Cerebellar nuclear complex (tissue), 1 donor: ENCODE measurements at places on chromosomes 3 and 15.

DNA sequence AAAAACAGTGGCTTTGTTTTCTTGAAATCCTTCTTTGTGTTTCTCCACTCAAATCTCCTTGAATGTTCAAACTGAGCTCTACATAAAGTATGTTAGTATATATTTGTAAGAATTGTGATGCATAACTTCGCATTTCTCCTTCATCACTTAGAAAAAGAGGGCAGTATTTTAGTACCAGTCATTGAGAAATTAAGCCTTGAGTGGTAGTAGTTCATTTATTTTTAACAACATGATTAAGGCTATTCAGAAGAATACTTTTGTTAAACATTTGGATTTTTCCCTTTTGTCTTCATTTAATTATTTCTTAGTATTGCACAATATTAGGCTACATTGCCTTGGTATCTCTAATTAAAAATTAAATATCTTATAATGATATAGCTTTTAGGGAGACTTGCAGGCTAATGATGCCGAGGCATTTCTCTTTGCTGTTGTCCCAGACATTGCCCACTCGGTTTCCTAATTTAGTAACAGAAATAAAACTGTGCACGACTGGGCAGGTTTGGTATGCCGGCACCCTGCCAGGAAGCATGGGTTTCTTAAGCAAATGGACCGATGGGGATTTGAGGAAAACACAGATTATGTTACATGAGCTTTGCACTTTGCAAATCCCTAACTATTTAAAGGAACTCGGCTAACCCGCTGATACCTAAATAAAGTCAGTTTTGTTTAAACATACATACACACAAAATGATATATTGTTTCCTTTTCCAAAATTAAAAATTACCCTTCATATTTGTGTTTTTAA is 54.7 kb downstream of the LRRC28 start:
- DNase-seq: no peak

GRCh38 chr3:126417981-126418530 is 23.3 kb downstream of the CFAP100 start:
- DNase-seq: no peak

DNA sequence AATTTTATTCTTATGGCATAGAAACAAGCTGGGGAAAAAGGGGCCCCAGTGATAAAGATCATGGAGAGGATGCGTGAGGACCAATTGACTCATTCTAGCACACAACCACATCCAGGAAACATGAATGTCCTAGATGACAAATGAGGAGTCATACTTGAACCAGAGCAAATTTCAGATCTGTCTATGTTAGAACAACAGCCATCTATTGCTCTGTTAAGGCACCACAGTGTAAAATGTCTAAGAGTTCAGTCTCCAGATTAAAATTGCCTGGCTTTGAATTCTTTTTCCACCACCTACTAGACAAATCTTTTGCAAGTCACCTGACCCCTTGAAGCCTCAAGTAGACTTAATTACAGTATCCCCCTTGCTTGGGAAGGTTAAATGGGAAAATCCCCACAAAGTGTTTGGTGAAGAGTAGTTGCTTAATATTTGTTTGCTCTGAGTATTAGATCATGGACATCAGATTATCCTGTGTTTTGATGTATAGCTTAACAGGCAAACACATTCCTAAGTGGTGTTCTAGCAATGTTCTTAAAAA is 258.7 kb upstream of the TGFBR2 start:
- no peak for DNase-seq

DNA sequence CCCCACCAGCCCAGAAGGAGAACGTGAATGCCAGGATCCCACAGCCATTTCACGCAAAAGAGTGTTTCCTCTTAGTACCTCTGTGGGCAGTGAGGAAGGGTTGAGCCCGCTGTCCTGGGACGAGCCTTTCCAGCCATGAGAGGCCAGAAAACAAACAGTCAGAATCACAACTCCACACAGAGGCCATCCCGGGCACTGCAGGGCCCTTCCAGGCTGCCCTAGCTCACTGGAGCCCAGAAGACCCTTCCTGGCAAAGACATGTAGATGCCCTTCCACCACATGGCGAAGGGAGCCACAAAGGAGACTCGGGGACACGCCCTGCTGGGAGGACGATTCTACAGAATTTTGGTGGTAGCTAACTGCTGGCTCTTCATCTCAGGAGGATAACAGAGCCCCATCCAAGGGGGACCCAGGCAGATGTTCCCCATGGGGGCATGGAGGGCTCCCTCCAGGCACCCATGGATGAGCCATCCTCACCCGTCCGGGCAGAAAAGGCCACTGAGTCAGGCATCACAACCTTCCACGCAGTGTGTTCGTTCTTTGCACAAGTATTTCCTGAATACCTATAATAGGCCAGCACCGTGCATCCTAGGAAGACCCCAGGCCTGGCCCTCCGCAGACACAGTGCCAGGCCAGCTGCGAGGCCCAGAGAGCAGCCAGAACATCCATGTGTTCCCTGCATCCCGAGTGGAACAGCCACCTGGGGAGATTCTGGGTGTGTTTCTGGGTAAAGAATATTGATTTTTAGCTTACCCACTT is 47.2 kb downstream of the SLC12A8 start:
- no peak for DNase-seq

GRCh38 chr3:129045675-129046036 is 14.9 kb upstream of the GP9 start:
- no peak for DNase-seq

DNA sequence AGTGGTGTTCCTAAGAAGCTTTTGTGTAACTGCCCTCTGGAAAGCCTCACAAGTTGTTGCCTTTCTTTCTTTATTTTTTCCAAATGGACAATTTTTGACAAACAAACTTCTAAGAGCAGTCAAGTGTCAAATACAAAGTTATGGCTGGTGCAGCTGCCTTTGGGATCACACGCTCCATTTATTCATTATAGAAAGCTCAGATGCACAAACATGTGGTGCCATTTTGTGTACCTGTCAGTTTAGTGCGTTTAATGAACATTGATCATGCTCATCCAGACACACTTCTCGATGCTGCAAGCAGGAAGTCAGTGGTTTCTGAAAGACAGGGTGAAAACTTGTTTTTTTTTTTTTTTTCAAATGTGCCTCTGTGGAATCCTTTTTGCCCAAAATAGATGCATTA is 324.5 kb downstream of the CNTN4 start:
- no peak for DNase-seq

DNA sequence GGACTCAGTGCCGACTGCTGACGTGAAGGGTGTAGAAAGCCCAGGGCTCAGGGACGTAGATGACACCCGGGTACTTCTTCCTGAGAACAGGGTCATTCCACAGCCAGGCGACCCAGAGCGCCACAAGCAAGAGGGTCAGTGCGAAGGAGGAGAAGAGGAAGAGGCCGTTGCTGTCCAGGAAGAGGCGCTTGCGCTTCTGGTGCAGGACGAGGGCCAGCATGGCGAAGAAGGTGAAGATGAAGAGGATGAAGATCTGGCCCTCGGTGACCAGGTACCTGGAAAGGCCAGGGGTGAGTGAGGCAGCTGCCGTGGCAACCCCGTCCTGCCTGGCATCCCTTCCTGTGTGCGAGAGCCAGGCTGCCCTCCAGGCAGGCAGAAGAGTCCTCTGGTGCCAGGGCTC is 3.0 kb upstream of the CALML4 start:
- DNase-seq: no peak

DNA sequence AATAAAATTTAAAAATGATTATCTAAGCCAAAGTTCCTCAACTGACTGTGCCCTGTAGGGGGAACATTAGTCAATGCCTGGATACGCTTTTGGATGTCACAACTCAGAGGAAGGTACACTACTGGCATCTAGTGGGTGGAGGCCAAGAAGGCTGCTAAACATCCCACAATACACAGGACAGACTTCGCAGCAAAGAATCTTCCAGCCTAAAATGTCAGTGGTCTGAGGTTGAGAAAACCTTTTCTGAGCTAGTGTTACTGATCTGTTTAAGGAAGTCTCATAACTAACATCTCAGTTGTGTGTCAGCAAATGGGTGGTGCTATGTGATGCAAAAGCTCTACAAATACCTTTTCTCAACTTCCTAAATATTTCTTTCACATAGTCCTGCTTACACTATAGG is 20.9 kb upstream of the LDHAL6B start:
- no peak for DNase-seq

DNA sequence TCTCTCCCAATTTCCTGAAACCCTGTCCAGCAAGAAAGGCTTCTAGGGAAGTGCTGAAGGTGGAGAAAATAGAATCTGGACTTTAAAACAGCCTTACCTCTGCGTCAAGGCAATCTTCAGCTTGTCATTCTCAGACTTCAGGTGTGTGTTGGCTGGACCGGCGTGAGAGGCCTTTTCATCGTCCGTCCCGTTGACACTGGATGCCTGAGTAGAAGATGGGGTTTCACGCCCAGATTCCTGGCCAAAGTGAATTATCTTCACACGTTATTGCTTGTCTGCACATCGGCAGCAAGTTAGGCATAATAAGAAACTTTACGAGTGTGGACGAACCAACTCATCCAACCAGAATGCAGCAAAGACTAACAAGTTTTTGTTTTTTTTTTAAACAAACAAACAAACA is 49.5 kb downstream of the WHAMM start:
- no peak for DNase-seq

GRCh38 chr3:119400466-119400865 is 62.9 kb downstream of the TMEM39A start:
- DNase-seq: no peak

- DNase-seq: no peak
Observed at GRCh38 chr15:75809986-75810750, 33.1 kb upstream of the UBE2Q2 start.

GRCh38 chr15:47516972-47517371 is 200.3 kb upstream of the SEMA6D start:
- DNase-seq: no peak

GRCh38 chr3:195145579-195145978 is 125.4 kb downstream of the XXYLT1 start:
- no peak for DNase-seq

GRCh38 chr3:59528251-59528650 is 478.4 kb upstream of the CFAP20DC start:
- DNase-seq: no peak

DNA sequence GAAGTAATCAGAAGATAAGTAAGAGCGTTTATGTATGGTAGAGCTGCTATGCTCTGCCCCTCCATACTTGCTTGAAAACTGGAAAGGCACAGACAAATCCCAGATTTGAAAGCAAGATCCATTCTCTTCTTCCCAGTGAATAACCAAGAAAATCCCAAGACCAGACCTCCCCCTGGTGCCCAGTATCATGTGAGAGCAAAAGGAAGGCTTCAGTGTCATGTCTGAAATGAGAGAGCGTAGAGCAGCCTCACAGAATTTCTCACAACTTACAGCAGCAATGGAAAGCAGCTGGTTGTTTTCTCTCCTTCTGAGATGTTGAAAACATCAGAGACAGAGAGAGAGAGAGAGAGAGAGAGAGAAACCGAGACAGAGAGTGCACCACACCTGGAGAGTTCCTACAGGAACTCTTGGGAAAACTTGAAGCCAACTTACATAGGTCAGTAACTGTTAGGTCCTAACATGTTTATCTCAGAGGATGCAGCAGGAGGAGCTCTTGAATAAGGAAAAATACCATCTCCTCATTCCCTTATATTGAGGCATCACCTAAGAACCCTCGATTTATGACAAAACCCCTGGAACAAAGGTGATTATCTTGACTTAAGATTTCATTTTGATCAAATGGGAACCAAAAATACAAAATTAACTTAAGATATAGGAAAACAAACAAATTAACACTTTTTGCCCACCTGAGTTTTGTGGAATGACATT is 273.3 kb downstream of the NSUN3 start:
- no peak for DNase-seq

DNA sequence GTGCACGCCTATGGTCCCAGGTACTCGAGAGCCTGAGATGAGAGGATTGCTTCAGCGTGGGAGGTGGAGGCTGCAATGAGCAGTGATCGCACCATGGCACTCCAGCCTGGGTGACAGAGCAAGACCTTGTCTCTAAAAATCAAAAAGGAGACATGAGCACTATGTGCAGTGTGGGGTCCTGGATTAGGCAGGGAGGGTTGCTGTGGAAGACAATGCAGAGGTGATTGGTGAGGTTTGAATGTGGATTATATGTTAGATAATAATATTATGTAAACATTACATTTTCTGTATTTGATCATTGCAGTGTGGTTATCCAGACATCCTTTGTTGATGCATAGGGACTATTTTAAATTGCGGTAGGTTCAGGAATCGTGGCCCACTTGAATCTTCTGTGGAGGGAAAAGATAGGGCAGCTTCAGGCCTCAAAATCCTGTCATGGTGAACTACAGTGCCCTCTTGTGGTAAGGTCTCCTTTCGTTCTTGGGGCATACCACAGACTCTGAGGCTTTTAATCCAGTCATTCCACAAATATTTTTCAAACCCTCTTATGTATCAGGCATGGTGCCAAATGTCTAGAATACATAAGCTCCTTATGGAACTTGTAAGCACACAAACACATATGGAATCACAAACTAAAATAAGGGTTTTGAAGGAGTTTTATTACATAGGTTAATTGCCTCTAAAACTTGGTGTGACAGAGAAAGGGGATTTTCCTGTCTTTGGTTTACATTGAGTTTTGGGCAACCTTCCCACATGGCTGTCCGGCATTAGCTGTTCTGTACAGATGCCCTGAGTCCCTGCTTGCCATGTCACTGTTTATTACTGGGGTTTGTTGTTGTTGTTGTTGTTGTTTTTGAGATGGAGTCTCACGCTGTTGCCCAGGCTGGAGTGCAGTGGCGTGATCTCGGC is 37.7 kb downstream of the GPD1L start:
- DNase-seq: no peak

GRCh38 chr3:127819086-127819485 is 3.2 kb downstream of the MGLL start:
- no peak for DNase-seq

GRCh38 chr3:16614033-16615031 is 9.1 kb upstream of the DAZL start:
- DNase-seq: no peak

DNA sequence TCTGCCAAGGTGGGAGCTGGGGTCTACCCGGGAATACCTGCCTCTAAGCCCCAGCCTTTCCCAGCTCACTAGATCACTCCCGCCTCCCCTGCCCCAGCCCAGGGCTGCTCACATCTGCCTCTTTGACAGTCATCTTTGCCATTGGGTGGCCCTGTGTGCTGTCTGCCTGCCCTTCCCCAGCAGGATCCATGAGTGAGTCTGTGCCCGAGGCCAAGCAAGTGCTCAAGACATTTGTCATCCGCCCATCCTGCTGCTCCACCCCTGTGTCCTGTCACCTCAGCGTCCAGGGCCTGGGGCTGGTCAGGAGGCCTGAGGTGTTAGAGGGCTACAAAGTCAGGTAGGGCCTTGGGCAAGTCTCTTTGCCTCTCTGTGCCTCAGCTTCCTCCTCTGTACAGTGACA is 89.4 kb downstream of the LSM3 start:
- DNase-seq: no peak

DNA sequence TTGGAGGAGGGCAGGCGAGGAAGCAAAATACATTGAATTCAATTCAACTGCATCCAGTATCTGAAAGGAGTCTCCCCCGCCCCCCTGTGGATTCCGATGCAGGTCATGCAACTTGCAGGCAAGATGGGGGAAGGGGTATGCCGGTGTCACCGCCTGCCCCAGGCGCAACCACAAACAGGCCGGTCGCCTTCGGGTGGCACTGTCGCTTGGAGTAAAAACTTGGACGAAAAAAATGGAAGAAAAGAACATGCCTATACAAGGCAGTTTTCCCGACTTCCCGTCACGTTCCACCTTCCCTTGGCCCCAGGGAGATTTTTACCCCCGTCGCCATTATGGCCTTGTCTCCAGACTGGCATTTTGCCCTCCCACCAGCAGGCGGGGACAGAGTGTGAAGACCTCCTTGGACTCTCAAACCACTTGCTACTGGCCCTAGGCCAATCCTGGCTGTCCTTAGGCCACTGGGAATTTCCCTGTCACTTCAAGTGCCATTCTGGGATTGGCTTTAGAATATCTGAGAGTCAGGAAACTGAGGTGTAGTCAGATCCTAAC is 1.6 kb upstream of the NTRK3 start:
- no peak for DNase-seq
